ENCODE measurements at places on chromosomes 5 and 9.

DNA sequence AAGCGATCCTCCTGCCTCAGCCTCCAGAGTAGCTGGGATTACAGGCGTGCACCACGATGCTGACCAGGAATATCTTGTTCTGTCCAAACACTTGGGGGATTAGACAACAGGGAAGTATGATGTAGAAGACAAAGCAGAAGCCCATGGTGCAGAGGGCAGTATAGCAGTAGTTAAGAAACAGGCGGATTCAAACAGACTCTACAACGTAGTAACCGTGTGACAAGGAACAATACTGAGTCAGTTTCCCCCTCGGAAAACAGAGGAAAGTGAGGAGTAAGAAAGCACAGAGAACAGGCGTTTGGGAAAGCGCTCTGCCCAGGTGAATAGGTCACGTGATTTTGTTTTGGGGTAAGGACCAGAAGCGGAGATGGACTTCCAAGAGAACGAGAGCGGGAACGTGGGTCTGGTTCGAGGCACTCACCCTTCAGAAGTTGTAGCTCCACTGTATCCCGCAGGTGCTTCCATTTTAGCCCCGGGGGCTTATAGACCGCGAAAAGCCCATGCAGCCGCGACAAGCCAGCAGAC is 306 bp downstream of the TRUB2 start:
- no peak for DNase-seq

DNA sequence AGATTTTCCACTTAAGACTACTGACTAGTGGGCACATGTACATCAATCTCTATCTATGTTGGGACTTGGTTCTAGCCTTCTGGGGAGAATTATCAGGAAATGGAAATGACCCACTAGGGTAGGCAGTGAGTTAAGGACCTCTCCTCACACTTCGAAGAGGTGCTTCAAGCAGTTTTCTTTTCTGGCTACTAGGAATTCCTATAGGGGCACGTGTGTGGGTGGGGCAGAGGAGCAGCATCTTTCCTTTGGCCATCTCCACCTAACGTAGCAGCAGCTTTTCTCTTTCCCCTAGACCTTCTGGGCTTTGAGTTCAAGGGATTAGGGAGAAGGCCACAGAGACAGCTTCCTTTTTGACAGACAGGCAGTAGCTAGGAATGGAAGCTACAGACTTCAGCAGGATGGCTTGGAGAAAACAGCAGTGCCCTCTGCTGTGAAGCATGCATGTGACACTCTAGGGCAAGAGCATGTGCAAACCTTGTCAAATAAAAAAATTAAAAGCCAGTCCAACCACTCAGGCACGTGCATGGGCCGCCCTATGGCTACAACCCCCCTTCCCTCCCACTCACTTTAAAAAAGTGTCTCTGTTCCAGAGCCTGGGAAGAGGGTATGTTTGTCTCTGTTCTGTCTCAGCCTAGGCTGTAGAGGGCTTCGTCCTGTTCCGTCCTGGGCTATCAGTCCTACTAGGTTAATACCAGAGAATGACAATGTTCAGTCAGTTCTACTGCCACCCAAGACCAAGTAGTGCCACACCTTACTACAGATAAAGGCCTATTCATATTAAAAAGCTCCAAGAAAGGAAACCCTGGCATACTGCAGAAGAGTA is 8.7 kb upstream of the GFRA3 start:
- no peak for DNase-seq

GRCh38 chr9:132024589-132024988 is 55.1 kb downstream of the MED27 start:
- DNase-seq, result no peak

- no peak for DNase-seq
These were observed 340.0 kb downstream of the GABRG2 start for GRCh38 chr5:162407614-162408013.

- no peak for DNase-seq
These were observed 79.1 kb downstream of the LHFPL2 start for GRCh38 chr5:78569441-78569840.

DNA sequence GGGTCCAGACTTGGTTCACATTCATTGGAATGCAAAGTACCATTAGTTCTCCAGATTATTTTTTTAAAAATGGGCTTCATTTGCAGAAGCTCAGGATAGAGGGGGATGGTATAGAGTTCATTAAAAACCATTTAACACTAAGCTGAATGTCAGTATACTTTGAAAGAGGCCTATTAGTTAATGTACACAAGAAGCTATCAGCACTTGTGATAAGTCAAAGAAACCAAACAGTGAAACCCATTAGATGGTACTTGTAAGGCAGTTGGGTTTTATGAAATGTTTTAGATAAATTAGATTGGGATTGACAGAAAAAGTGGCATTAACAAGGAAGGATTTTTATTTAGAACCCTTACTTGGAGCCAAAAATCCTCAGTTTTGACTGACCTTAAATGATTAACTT is 229.2 kb upstream of the MPDZ start:
- no peak for DNase-seq

DNA sequence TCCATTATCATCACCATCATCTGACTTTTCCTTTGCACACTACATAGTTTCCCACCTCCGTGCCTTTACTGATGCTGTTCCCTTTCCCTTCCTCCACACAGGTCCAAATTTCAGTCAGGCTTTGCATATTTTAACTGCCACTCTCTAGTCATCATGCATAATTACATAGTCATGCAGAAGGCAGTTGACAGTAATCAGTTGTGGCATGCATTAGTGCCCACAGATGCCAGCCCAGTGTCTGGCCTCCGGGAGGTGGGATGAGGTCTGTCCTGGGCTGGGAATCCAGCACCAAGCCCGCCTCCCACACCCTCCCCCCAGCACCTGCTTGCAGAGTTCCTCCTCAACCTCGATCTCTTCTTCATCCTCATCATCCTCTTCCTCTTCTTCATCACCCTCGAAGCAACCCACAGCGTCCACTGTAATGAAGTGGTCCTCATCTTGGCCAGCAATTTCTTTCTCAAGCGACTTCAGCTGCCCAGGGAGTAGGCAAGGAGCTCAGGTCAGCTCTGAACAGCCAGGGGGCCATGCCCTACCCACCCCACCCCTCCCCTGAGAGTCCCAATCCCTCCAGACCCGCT is 8.8 kb downstream of the BBLN start:
- no peak for DNase-seq

DNA sequence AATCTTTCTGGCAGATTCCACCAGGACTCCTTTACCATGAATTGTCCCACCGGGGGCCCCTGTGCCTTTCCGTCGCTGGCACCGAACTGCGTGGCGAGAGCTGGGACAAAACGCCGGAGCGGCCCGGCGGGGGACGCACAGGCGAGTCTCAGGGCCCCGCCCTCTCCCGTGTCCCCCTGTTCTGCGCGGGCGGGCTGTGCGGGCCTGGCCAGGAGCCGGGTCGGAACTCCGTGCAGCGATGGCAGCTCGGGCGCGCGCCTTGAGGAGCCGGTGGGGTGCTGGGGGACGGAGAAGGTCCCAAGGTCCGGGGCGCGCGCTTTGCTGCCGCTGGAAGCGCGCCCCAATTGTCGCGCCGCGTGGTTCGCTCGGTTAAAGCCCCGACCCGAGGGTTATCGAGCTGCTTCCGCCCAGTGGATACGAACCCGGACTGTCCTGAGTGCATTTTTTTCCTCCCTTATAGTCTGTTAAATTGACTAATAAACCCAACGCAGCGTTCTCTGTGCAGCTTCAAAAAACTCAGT is 125.3 kb downstream of the TMEM174 start:
- DNase-seq, result no peak

GRCh38 chr5:44935871-44936270 is 127.1 kb downstream of the MRPS30 start:
- no peak for DNase-seq

GRCh38 chr9:86329649-86330048 is 24.6 kb downstream of the TUT7 start:
- no peak for DNase-seq

GRCh38 chr5:130651440-130651839 is 513.6 kb downstream of the HINT1 start:
- DNase-seq, result no peak

GRCh38 chr5:122773619-122774018 is 1.3 kb upstream of the SNX2 start:
- no peak for DNase-seq

DNA sequence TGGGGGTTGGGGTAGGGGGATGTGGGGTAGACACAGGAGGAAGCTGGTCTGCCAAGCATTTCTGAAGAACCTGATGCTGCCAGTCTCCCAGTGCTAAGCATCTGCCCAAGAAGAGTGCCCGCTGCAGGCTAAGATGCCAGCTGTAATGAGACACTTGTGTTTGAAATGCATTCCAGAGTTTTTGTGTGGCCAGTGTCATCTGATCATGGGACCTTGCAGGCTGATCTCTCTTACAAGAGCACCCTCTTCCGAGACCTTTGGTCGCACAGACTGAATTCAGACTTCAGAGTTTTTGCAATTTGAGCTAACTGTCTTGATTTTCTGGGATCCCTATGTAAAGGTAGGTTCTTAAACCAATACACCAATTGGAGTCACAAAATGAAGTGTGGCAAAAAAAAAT is 58.1 kb downstream of the DENND1A start:
- DNase-seq, result no peak

DNA sequence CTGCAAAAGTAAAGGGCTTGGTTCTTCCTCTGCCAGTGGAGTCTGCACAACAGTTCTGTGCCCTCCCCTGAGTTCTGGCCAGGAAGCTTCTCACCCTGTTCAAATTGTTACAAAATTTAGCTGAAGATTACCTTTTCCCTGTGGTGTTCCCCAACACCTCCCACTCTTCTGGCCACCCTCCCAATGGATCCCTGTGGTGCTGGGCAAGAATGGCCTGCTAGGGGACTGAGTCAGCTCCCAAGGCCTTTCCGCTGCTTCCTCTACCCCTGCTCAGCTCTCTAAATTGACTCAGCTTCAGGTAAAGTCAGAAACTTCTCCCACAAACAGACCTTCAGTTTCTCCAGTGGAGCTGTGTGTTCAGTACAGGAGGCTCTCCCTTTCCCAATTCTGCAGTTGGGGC is 186.0 kb downstream of the NR2F1-AS1 start:
- DNase-seq, result no peak

DNA sequence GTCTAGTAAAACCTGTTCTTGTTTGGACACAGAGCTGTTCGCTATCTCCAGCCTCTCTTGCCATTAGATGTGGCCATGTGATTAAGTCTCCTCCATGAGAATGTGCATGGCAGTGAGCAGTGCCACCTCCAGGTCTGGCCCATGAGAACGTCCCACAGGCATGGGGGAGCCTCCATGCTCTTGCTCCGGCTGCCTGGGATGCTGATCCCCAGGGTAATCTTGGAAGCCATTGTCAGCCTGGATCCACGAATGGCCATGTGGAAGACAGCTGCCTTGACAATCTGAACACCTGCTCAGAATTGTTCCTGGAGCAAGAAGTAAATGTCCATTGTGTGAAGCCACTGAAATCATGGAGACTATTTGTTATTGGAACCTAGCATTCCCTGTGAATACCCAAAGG is 83.5 kb downstream of the FSTL4 start:
- DNase-seq, result no peak

- no peak for DNase-seq
These were observed 36.8 kb downstream of the PCDHGC5 start for GRCh38 chr5:141525653-141526052.

DNA sequence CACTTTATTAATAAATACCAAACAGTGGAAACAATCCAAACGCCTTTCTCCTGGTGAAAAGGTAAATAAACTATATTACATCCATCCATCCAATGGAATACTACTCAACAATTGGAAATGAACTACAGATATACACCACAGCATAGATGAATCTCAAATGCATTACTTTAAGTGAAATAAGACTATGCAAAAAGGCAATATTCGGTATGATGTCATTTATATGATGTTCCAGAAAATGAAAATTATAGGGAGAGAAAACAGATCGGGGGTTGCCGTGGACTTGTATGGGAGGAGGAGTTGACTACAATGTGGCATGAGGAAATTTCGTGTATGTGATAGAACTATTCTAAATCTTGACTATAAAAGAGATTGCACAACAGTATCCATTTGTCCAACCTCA is 27.5 kb upstream of the SLIT3 start:
- no peak for DNase-seq

DNA sequence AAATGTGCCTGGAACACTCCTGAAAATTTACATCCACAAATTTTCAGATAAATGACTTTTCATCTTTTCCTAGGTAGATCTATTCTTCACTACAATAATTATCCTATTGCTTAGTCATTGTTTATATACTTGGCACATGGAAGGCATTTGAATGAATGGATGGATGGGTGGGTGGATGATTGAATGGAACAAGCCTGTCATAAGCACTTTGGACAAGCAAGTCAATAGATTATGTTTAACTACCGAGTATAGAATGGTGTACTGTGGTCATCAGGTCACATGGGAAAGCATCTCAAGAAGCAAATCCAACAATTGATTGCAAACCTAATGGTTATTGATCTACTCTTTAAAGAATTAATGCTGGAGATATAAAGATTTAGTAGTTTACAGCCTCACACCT is 114.4 kb upstream of the DMRTA1 start:
- DNase-seq, result no peak

DNA sequence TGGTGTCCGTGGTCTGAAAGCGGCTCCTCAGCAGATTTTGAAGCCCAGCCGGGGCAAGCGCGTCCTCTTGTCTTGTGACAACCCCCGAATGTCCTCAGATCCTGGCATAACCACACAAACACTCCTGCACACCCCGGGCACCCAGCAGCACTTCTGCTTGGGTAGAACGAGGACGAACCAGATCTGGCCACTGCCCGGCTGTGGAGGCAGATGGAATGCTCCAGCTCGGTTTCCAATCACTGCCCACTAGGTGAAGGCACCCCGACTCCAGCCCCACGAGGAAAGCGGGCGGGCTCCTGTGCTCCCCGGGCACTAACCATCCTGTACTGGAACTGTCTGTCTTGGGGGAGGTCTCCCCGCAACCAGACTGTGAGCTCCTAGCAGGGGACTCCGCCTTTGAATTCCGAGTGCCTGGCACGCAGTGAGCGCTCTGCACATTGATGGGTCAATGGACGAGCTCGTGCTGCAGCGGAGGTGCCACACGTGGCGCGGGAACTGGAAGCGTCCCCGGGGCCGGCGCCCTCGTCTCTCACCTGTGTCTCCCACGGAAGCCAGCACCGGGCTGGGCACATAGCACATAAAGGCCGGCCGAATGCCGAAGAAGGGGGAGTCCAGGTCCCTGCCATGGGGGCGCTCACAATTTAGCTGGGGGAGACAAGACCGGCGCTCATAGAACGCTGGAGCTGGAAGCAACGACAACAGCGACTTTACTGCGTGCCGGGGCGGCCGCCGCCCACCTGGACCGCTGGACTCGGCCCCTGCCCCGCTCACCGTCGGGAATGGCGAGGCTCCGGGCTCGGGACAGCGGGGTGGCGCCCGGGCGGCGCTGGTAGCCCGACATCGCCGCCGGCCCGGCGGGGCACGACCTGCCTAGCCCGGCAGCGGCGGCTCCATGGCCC is 608 bp downstream of the ENTR1 start:
- DNase-seq, result no peak

Measured in stimulated activated naive CD4-positive, alpha-beta T cell (primary cell).